ENCODE measurements at places on chromosomes 1 and 21.

- no peak for DNase-seq
These were observed 183.2 kb upstream of the VAMP3 start for GRCh38 chr1:7587773-7588456.

DNA sequence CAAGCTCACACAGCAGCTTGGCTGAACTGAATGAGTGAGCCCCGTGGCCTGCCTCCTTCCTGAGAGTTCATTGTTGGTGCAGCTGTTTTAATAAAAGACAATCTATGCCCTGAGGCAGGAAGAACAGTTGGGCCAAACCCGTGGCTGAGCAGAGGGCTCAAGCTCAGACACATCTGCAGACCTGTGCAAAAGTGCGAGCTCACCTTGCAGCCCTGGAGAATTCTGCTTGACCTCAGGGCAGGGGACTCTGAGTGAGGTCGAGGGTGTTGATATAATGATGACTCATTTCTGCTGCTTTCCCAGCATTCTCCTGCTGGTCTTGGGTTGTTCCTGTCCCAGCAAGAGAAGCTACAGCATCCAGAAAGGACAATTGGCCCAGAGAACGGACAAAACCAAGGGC, 61.0 kb downstream of the ATP5PO start:
- DNase-seq: no peak

DNA sequence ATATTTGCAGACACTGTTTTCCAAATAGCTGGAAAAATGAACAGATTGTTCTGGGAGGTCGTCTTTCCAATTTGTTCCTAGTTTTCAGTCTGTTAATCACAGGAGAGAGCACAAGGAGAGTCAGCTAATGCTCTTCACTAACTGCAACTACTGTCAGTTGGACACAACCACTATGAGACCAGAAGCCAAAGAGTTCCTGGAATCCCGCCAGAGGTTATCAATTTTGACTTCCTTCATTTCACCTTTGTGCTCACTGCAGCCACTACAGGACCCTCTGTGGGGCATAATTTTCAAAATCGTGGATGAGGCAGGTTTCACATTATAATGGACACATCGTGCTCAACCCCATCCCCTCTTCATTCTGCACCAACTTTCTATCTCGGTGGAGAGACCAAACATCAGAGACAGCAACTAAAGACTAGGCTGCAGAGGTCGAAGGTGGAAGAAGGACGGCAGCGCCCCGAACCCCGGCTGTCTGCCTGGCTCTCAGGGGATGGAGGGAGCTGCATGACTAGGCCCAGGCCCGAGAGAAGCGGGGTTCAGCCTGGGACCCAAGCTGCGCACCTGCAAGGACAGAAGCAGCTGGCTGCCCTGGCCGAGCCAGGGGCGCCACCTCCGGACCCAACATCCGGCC, 602 bp downstream of the KIAA0319L start:
- DNase-seq: no peak

GRCh38 chr1:101311146-101311920, 74.5 kb downstream of the S1PR1 start:
- no peak for DNase-seq

GRCh38 chr1:164565357-164565756, 6.4 kb downstream of the PBX1 start:
- no peak for DNase-seq

DNA sequence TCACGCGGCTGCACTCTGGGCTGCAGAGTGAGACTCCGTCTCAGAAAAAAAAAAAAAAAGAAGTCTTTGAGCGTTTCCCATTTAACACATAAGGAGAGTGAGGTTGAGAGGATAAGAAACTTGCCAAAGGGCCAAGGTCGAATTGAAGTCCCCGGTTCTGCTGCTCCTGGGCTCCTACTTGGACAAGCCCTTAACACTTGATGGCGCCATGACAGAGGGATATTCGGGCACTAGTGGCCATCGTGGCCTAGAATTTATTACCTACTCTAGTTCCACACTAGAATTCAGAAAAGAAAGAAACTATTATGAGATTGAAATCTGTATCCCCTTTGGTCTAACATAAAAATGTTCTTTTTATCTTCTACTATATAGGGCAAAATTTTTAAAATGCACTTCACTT, 65.7 kb upstream of the NEK2 start:
- no peak for DNase-seq

DNA sequence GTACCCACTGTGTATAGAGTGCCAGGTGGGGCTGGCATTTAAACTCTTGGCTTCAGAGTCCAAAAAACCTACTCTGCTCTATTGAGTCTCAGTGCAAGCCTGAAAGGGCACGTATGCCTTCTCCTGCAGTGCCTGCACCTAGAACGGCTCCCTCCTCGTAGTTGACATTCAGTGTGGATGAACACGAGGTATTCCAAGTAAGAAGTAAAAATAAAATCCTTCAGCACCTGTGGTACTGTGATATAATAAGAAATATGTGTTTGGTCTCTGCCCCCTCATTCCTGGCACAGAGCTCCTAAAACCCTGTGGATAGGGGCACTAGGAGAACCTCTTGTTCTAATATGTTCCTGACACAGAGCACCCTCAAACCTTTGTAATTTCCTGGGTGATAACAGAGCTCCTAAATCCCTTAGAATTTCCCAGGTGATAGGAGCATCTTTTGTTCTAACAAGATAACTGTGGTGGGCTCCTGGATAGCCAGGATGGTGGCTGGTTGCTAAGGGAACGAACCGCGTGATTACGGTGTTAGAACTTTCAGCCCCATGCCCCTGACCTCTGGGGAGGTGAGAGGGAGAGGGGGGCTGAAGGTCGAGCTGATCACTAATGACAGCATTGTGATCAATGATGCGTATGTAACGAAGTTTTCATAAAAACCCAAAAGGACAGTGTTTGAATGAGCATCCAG, 16.8 kb downstream of the UCK2 start:
- DNase-seq: no peak

DNA sequence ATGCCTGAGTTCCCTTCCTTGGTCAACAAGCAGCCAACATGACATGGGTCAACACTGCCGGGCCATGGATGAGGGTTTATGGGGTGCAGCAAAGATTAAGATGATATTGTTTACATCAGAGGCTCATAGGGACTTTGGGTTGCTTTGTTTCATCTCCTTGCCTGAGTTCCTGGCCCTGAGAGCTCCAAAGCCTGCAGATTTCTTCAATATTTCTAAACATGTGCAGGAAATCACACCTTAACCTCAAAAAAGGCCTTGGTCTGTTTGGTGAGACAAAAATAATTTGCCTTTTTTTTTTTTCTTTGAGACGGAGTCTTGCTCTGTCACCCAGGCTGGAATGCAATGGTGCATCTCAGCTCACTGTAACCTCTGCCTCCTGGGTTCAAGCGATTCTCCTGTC, 876 bp downstream of the SLAMF8 start:
- DNase-seq: no peak

- DNase-seq: no peak
These were observed 28.4 kb downstream of the EXTL2 start for GRCh38 chr1:100866041-100866900.

DNA sequence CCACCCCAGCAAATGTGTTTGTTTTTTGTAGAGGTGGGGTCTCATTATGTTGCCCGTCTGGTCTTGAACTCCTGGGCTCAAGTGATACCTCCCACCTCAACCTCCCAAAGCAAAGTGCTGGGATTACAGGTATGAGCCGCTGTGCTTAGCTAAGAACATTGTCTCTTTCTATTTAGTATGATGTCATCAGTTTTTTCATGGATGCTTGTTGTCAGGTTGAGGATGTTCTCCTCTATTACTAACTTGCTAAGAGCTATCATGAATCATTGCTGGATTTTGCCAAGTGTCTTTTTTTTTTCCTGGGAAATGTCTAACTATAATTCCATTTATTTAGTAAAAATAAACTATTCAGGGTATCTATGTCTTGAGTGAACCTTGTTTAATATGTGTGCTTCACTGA, 19.0 kb upstream of the MPC2 start:
- no peak for DNase-seq

- no peak for DNase-seq
These were observed 85.4 kb upstream of the CD53 start for GRCh38 chr1:110787328-110788071.

- no peak for DNase-seq
These were observed 20.0 kb upstream of the BRDT start for GRCh38 chr1:91929250-91929649.

- DNase-seq: no peak
These were observed 34.3 kb upstream of the PSMG1 start for GRCh38 chr21:39217356-39218081.

GRCh38 chr1:11147197-11147770, 41.9 kb upstream of the ANGPTL7 start:
- no peak for DNase-seq

DNA sequence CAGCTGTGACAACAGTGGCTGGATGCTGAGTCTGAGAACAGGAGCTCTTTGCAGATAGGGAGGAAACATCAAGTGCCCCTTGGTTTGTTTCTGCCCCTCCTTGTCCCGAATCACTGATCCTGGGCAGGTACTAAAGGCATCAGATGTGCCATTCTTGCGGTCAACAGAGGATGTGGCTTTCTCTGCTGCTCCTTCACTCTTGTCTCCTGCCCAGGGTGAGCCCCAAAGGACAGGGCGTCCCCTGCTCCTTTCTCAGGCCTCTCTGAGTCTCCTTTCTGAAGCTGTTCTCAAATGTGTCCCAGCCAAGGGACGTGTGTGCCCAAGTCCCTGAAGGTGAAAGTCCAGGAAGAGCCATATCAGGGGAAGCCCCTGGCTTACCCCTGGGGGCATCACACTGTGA, 31.7 kb downstream of the SLC37A1 start:
- DNase-seq: no peak

GRCh38 chr1:236024641-236025040, 40.2 kb downstream of the NID1 start:
- no peak for DNase-seq

- no peak for DNase-seq
These were observed 243.6 kb upstream of the DMRTA2 start for GRCh38 chr1:50666849-50667248.

DNA sequence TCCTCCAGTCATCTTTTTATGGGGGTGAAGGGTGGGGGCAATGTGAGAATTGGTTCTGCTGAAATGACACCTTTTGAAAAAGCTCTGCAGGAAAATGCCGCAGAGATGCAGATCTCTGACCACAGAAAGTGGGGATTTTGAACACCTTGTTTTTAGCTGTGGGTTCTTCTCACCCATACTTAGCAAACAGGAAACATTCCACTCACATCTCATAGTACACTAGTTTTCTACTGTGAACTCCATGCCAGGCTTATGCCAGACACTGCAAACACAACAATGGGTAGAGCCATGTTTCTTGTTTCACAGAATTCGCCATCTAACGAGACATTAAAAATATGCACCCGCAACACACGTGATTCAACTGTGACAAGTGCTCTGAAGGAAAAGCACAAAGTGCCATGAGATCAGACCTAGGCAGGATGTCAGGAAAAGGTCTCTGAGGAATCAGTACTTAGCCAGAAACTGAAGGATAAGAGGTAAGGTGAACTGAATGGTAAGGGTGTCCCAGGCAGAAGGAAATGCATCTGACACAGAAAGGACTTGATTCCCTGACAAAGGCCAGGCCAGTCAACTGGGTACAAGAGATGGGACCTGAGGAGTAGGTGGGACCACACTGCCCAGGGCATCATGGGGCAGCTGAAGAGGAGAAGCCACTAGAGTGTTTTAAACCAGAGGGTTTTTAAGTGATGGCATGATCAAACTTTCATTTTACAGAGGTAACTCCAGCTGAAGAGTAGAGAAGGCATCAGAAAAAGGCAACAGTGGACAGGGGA, 83.8 kb upstream of the JAK1 start:
- no peak for DNase-seq

DNA sequence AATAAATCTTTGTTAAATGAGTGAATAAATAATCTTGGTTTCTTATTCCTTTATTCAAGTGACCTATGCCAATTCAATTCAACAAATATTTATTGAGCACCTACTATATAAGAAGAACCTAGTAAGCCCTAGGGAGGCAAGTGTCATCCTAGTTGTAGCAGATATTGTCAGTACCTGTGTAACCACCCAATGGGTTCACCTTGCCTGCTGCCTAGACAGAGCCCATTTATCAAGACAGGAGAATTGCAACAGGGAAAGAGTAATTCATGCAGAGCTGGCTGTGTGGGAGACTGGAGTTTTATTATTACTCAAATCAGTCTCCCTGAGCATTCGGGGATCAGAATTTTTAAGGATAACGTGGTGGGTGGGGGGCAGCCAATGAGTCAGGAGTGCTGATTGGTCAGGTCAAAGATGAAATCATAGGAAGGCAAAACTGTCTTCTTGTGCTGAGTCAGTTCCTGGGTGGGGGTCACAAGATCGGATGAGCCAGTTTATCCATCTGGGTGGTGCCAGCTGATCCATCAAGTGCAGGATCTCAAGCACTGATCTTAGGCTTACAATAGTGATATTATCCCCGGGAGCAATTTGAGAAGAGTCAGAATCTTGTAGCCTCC, 53.8 kb upstream of the KCNA3 start:
- DNase-seq: no peak

GRCh38 chr21:37443683-37444082, 77.1 kb downstream of the DYRK1A start:
- DNase-seq: no peak

GRCh38 chr1:20696397-20697333, 21.1 kb downstream of the KIF17 start:
- DNase-seq: peak; percentile 33

DNA sequence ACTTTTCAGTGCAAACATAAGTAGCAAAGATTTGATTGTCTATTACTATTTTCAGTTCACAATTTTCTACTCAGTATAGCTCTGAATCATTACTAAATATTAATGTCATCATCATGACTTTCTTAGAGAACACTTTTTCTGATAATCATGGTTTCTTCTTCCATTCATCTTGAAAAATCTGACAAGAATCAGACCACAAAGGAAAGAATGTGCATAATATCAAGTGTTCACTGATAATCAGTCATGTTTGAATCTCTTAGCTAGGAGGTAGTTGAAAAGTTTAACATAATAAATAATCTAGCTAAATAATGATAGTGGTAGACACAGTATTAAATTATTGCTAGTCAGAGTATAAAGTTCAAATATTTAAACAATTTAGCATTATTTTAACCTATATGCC, 133.2 kb downstream of the BRINP3 start:
- no peak for DNase-seq

- no peak for DNase-seq
These were observed 20.6 kb downstream of the PROX1 start for GRCh38 chr1:214008347-214008746.

Data from esophagus squamous epithelium (tissue), 5 donors.